ENCODE measurements at places on chromosomes 12 and 14.

DNA sequence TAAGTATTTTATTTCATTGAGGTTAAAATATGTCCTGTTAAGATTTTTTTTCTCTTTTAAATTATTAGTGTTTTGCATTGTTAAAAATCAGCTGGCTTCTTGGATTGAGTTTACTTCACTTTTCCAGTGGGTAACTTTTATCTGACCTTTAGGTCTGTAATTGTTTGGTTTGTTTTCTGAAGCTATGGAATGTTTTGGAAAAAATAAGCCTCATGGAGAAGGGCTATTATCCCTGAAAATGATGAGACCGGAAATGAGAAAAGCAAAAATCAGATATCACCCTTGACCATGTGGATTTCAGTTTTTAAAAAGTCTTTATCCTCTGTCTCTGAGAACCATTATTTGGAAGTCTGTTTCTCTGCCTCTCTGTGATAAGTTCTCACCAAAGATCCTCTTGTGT, 180.9 kb downstream of the RAD51B start:
- no peak for DNase-seq

DNA sequence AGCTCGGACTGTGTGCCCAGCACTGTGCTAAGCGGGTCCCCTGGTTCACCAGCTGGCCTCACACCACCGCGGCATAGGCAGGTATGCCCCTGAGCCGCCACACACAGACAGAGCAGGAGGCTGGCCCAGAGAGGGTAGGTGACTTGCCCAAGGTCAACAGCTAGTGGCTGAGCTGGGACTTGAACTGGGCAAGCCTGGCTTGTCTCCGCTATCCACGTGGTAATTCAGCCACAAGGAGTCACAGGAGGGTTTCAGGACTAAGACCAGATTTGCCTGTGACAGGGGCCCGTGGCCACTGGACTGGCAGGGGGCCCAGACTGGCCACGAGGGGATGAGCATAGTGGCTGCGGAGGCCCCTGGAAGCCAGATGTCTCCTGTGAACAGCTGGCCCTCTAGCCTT, 47.7 kb downstream of the NCOR2 start:
- no peak for DNase-seq

DNA sequence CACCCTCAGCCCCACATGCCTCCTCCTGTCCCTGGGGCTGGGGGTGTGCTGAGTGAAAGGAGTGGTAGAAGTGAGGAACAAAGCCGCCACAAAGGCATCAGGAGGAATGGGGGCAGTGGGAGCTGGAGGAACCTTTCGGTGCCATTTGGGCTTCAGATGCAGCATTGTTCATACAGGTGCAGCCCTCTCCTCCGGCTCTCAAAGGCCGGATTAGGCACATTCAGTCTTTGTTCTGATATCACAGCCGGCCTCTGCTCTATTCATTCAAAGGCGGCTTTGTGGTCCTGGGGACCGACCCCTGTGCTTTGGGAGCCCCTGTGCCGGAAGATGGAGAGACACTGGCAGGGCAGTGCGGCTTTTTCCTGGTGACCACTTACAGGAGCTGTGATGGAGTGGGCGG, 53.2 kb downstream of the SMOC1 start:
- no peak for DNase-seq

DNA sequence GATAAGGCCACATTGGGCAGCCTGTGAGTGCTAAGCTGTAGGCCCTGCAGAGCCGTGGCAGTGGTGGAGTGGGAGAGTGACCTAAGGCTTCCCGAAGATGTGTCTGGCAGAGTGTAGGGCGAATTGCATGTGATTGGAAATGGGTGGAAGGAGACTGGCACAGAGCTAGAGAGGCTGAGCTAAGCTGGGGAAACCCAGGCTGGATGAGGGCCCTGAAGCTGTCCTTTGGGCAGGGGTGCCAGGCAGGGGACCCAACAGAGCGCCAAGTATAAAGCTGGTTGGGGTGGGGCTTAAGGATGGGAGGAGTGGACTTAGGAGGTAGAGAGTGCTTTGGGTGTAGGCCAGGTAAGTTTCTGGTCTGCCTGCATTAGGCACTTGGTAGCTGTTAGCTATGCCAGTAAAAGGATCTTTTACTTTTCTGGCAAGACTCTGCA, 47.9 kb downstream of the WDR20 start:
- no peak for DNase-seq

DNA sequence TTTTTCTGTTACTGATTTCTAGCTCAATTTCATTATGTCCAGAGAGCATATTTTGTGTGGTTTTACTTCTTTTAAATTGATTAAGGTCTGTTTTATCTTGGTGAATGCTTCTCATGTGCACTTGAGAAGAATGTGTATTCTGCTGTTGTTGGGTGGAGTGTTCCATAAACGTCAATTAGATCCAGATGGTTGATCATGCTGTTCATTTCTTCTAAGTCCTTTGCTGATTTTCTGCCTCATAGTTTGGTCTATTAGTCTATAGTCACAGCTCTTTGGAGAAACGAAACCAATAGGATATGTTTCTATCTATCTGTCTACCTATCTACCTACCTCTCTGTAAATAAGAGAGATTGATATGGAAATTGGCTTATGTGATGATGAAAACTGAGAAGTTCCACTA, 17.1 kb upstream of the ADGRD1 start:
- DNase-seq = no peak

DNA sequence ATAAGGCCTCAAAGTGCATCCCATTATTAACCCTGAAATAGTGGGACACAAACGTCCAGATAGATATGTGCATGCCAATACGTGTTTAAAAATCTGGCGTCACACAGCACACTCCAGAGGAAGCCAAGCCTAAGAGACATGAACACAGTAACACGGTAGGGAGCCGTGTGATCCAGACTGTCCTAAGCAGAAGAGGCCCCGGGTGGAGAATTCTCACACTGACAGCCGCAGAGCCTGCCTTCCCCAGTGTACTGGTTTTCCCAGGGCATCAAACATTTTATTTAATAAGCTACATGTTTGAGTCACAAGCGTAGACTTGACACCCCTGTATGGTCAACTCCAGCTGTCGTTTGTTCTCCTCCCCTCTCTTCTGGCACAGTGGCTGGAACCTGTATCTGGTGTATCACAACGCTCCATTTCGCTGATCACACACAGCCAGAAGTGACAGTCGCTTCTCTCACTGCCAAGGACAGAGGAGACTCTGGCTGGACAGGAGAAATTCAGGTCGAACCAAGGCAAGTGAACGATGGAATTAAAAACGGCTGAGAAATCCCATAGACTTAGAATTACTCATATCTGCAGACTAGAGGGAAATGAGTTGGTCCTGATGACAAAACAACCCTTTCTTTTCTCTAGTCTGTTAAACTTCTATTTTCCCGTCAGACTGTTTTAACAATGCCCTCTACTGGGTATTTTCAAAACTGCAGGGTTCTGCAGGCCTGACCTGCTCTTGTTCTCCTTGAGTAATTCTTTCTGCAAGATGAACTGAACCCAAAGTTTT, 359.9 kb downstream of the RGS6 start:
- DNase-seq = peak; percentile 38

- peak; percentile 87 for DNase-seq
These were observed 7.8 kb downstream of the PPP2R3C start for GRCh38 chr14:35114036-35114435.

- peak; percentile 73 for DNase-seq
These were observed 295.6 kb upstream of the FLRT2 start for GRCh38 chr14:85234156-85235025.

- peak; percentile 52 for DNase-seq
These were observed 13.3 kb downstream of the RAP1B start for GRCh38 chr12:68623984-68624383.

DNA sequence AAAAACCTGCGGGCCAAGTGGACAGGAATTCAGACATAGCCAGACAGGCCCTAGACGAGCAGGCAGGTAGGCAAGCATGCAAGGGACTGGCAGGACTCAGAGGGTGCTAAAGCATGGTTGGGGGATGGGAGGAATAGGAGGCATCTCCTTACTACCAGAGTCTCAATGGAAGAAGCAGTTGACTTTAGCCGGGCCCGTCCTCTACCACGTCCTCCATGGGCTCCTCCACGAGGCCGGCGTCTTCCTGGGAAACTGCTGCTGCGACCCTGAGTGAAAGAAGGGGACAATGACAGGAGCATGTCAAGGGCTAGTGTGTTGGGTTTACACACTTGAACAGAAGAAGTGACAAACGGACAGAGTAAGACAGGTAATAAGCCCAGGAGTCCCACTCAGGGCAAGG, 11.6 kb downstream of the KMT2D start:
- DNase-seq = no peak

DNA sequence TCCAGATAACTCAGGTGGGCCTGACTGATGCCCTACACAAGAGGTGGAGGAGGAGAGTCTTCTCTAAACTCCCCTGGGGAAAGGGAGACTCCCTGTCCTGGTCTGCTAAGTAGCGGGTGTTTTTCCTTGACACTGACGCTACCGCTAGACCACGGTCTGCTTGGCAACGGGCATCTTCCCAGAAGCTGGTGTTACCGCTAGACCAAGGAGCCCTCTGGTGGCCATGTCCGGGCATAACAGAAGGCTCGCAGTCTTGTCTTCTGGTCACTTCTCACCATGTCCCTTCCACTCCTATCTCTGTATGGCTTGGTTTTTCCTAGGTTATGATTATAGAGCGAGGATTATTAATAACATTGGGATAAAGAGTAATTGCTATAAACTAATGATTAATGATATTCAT, 965.5 kb downstream of the TMEM121 start:
- DNase-seq = no peak

- no peak for DNase-seq
These were observed 16.4 kb upstream of the ANKRD9 start for GRCh38 chr14:102525929-102526497.

DNA sequence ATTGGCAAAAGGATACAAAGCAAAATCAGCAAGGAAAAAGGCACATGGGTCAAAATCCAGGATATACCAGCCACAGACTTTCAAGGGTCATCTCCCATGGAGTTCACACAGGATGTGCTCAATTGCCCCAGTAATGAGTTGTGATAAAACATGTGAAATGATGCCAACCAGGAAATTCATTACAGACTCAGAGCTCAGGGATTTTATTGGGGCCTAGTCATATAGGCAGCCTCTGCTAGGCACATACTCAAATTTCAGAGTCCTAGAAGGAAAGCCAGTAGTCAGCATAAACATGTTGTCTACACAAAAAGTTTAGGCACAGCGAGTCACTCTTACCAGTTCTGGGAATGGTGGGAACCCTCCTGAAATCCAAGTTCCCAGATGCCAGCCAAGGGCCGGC, 64.4 kb upstream of the OSBPL8 start:
- peak; percentile 41 for DNase-seq
